ENCODE measurements at places on chromosomes 3 and 15. TPM values are rescaled to one million over a fixed set of nuclear protein-coding genes. Genes with fewer than 3 reads are reported as not detected.

- no peak for DNase-seq
Measured at GRCh38 chr3:128178782-128179483, 25.7 kb downstream of the EEFSEC start.

DNA sequence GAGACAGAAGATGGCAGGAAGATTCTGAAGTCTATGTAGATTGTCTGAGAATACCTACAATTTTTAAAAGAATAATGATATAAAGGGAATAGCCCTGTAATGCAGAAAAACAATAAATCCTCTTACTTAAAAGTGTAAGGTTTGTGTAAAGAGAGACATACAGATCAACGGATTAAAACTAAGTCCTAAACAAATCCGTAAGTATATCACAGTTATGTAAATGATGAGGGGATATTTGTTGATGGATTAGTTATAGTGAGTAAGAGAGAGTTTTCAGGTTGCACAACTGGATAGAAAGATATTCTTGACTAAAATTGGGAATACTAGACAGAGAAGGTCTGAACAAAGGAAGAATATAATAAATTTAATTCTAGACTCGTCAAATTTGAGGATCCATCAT is 179.6 kb downstream of the TBC1D5 start:
- no peak for DNase-seq

The GOLGA6L9 gene
- 7.4 TPM for total RNA-seq

GRCh38 chr15:65761210-65761926 is 30.7 kb downstream of the DENND4A start:
- no peak for DNase-seq

The IL17RB gene
- 0.33 TPM for total RNA-seq

GRCh38 chr15:40098489-40099261 is 10.0 kb downstream of the BMF start:
- peak; percentile 89 for DNase-seq

The P4HTM gene
- total RNA-seq = 47.4 TPM

The ARHGEF26 gene
- 0.35 TPM for total RNA-seq

GRCh38 chr3:53120336-53120735 is 9.9 kb downstream of the RFT1 start:
- no peak for DNase-seq

DNA sequence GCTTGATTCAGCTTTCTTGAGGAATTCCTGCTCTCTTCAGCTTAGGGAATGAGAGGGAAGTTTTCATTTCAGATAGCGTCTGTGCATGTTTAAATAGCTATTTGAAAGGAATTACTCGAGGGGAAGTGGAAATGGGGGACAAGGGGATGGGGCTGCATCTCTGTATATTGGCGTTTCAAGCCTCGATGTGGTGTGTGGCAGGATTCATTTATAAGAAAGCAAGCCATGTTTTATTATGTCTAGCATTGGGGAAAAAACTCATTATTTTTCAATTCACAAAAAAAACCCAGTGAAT is 1.0 kb downstream of the ATP2C1 start:
- DNase-seq = no peak

The MME gene
- 117 TPM for total RNA-seq

The NCK1 gene
- 38.1 TPM for total RNA-seq
